M059J (cell line): ENCODE measurements at places on chromosomes 6 and 20.

GRCh38 chr6:44737341-44737740, 349.8 kb downstream of the CDC5L start:
- DNase-seq, result no peak

GRCh38 chr20:49851991-49852390, 39.4 kb downstream of the SLC9A8 start:
- no peak for DNase-seq

- no peak for DNase-seq
These were observed 311.1 kb upstream of the TCF21 start for GRCh38 chr6:133577851-133578250.

DNA sequence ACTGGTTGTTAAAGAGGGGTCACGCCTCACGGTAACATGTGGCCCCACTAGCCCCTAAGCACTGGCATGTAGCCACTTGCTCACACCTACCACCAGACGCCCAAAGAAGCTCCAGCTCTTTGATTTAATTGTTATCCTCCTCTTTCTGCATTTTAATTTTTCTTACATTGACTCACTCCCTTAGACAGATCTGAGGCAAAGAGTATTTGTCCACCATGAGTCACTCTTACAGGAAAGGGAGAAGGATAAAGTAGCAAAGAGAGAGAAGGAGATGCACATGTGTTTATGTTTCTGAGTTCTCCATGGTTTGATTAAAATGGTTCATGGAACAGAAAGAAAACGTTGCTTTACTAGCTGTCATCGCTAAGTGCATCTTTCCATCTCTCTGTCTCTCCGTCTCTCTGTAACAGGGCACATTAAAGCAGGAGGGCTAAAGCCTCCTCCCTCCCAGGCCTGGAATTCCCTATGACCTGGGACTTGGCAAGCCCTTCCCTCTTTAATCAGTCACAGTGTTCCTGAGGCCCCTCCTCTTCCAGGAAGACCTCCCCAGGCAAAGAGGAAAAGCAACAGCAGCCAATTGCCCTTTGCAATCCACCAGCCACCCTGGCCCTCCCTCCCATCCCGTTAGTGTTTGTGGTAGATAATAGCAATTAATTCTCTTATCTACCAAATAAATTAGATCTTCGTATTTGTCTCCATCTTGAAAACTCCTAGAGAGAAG, 112.8 kb upstream of the TSHZ2 start:
- DNase-seq, result peak; percentile 81

DNA sequence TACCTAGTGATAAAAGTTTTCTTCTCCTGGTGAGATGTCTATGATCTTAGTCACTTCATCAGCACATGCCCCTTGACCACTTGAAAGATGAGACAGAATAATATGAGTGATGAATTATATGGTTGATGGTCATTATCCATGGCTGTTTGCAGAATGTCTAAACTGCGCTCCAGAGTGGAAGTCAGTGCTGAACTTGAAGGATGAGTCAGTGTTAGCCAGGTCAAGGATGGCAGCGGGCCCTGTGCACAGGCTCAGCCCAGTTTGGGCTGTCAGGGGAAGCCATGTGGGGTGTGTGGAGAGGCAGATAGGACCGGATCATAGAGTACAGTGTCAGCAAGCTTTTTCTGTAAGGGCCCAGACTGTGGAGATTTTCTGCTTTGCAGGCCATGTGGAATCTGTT, 67.2 kb upstream of the KIF25 start:
- DNase-seq, result peak; percentile 96

DNA sequence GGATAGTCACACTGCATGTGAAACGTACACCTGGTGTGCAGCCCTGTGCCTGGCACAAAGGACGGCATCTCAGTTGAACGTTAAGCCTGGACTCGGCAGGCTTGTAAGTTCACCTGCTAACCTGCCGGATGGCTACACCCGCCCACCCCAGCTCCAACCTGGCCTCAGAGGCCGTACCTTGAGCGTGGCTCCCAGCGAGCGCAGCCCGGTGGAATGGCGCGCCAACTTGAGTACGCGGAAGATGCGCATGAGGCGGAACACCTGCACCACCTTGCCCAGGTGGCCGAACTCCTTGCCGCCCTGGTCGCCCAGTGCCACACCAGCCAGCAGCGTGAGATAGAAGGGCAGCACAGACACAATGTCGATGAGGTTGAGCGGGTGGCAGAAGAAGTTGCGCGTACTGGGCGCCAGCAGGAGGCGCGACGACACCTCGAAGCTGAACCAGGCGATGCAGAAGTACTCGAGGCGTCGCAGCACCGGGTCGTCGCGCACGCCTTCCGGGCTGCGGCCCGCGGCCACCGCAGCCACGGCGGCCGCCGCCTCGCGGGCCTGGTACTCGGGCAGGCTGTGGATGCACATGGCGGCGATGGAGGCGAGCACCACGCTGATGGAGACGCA, 3.3 kb downstream of the KCNS1 start:
- no peak for DNase-seq

DNA sequence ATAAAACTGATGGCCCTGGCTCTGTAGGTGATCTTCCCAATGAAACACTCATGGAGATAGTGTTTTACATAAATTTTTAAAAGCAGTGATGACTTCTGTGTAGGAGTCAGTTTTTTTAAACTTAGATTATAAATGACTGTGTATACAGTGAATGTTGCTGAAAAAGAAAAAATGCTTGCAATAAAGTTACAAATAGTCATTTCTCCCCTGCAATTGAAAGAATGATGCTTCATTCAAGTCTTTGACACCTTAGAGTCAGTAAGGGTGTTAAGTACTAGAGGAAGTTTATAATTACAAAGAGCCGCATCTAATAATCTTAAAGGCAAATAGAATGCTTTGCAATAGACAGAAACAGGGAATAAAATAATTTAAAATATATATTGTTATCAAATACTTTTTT, 27.6 kb downstream of the ZNF292 start:
- DNase-seq, result no peak

DNA sequence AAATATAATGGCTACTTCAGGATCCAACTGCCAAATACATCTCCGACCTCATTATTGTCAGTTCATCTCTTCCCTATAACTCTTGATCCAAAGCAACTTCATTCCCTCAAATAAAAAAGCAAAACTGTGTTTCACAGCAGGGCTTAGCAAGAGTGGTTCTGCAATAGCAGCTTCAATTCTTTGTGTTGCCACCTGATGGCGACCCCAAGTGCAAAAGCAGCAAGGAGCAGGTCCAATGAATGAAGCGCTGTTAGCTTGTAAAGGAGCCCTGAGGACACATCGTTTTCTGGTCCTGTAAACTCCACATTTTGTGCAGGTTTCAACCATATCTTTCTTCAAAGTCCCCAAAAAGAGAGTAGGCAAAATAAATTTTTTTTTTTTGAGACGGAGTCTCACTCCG, 19.6 kb downstream of the RTN4IP1 start:
- DNase-seq, result peak; percentile 52

DNA sequence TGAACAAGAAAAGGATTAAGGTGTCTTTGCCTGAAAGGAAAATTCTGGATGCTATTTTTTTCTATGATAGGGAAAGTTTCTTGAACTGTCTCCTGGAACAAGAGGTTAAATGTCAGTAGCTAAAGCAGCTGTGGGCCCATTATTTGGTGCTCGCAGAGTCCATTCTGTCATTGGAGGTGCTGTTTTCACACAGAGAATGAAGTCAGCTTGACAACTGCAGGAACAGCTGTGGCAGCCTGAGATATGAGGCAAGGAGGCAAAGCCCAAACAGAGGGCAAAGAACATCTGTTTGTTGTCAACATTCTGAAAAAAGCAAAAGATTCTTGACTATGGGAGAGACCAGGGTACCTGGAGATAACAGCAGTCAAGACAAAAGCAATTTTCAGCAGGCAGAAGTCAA, 548.2 kb downstream of the KIF16B start:
- DNase-seq, result no peak

GRCh38 chr6:47221565-47221964, 88.1 kb downstream of the TNFRSF21 start:
- no peak for DNase-seq

GRCh38 chr20:48217190-48217589, 431.9 kb upstream of the SULF2 start:
- DNase-seq, result no peak

GRCh38 chr6:89180971-89181370, 35.1 kb downstream of the PM20D2 start:
- no peak for DNase-seq

DNA sequence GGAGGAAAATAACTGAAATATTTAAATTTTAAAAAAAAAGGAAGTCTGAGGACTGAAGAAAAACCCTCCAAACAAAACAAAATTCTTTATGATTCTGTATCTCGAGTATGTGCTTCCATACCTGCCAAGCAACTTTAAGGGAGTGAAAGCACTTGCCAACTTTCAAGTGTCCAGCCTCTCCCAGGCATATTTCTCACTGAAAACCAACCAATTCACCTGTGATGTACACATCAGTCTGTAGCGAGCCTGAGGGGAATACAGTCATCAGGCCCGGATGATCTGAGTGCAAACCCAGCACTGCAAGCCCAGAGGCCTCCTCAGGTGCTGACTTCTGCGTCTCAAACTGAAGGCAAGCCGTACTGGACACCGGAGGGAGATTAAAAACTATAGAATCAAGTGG, 164.8 kb upstream of the NT5E start:
- DNase-seq, result no peak

GRCh38 chr6:12119085-12119588, 107.0 kb downstream of the HIVEP1 start:
- no peak for DNase-seq

GRCh38 chr6:7136859-7137334, 29.1 kb downstream of the RREB1 start:
- DNase-seq, result peak; percentile 20

GRCh38 chr6:73694711-73695411, 1.1 kb upstream of the CD109 start:
- peak; percentile 91 for DNase-seq

DNA sequence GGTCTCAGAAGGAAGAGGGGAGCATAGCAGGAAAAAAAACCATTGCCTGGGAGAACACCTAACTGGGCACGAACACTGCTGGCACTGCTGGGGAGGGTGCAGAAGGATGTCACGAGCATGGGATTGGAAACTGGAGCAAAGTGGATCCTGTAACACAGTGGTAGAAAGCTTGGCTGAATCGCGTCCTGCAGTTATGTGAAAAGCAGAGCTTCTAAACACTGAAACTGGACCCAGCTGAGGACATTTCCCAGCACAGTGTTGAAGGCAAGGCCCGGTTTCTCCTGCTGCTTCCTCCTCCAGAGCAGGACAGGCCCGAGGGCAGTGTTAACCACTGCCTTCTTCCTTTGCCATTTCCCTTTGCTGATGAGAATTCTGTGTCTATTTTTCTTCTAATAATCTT, 6.7 kb downstream of the APMAP start:
- DNase-seq, result no peak

DNA sequence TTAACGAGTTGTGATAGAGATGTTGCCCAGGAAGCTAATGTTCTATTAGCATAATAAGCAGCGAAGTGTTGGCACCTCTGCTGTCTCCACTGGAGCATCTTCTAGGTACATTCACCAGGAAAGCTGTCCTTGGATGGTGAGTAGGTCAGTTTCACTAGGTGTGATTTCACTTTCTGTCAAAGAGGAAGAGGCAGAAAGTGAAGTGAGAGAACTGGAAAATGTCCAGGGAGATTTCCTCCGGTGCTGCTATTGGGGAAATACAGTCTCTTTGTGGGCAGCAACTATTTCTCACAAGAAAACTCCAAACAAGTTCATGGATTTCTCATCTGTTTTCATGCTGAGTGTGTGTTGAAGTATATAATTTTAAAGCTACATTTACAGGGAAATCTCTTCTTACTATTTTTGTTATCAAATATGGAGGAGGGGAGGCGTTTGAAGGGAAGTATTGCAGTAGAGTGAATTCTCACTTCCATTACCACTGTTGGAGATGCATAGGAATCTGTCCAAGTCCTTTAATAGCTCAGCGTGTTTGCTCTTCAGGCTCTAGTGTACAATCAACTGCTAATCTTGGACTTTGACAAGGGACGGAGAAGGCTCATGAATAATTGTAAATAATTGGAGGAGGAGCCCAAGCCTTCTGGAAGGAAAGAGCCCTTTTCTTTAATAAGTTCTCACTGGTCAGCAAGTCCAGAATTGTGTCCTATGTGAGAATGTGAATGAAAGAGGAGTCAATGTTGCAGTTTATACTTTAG, 16.1 kb upstream of the TSBP1 start:
- no peak for DNase-seq

GRCh38 chr6:21648475-21649050, 55.0 kb downstream of the SOX4 start:
- no peak for DNase-seq

- peak; percentile 17 for DNase-seq
These were observed 255.9 kb upstream of the DEFB112 start for GRCh38 chr6:50305660-50306059.

- DNase-seq, result peak; percentile 73
These were observed 69.9 kb downstream of the HACE1 start for GRCh38 chr6:104789770-104790190.

DNA sequence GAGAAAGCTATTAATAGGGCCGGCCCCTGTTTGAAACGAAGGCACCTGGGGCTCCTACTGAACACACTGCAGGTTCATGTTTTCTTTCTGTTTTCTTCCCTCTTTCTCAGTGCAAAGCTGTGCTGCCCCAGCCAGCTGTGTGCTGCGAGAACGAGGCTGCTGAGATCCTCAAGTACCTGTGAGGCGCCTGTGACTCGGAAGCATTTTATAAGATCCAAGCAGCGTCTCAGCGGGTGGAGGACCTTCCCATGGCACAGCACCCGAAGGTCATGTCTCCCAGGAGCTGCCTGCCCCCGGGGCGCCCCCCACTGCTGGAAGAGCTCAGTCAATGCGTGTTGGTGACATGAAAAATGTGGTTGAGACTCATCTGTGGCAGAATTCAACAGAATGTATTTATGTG, 66.3 kb downstream of the SMOC2 start:
- DNase-seq, result no peak

GRCh38 chr20:54040531-54040930, 29.9 kb downstream of the BCAS1 start:
- DNase-seq, result no peak

GRCh38 chr6:24426729-24427446, 24.2 kb downstream of the MRS2 start:
- DNase-seq, result no peak

DNA sequence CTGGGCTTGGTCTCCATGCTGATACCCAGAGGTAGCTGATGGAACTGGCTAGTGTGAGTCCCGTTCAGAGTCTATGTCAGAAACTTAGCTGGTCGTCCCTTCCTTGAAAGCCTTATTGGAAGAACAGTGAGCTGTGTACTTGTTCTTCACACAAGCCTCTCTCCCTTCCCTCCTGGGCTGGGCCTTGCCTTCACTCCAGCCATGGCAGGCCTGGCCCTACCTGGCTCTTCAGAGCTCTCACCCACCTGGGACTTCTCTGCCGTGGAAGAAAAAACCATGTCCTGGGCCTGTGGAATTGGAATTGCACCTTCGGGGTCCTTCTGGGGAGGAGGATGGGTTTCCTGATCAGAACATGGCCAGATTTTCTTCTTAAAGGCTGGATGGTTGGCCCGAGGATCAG, 20.3 kb upstream of the ZNF831 start:
- DNase-seq, result no peak

- DNase-seq, result no peak
These were observed 39.6 kb downstream of the DUSP22 start for GRCh38 chr6:331622-332521.
